ENCODE measurements at places on chromosomes 7 and 10.

- DNase-seq = no peak
Observed at GRCh38 chr7:116971869-116972268, 18.6 kb downstream of the ST7 start.

GRCh38 chr10:60086862-60087261 is 180.5 kb upstream of the CCDC6 start:
- no peak for DNase-seq

- no peak for DNase-seq
Observed at GRCh38 chr10:113687037-113687436, 7.3 kb downstream of the CASP7 start.

DNA sequence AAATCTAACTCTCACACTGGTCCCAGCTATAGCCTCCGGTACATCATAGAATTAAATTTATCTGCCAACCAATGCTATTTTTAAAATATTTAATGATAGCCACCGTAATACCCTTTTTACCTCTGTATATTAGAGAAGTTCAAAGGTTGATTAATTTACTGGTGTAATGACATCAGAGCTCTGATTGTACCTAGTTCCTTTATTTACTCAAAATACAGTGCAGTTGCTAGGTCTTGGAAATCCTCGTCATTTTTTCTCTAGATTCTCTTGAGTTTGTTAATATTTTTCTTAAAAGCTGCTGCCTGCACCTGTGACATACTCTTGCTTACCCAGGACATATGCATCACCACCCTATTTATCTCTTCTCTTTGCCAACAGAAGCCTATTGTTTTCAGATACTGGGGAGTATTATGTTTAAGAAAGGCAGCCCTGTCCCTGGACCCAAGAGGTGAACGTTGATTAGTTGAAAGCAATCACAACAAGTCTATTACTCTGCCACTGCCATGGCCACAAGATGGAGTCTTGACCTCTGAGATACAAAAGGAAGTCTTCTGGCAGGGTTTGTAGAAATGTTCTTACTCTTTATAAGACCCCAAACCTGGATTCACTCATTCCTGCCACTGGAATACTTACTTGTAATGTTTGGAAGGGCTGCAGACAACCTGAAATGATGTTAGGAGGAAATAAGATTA is 25.6 kb upstream of the TMEM26 start:
- DNase-seq = no peak

DNA sequence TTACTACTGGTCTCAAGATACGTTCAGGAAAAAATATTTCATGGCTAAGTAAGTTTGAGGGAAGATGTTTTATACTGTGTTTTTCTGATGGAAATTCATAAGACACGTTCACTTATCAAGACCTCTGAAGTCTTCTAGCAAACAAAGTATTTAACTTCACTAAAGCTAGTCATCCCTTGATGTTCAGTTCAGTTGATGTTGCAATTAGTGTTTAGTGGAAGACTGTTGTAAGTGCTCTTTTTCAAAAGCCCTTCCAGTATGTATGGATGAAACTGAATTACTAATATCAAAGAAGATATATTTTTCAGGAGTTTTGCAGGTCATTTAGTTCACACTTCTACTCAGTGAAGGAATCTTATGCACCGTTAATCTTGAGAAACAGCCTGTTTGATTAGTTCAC is 25.1 kb downstream of the CUL1 start:
- DNase-seq = peak; percentile 20

- no peak for DNase-seq
Observed at GRCh38 chr7:70632400-70632799, 499.5 kb upstream of the GALNT17 start.

GRCh38 chr10:72333112-72334015 is 21.4 kb downstream of the DNAJB12 start:
- no peak for DNase-seq

DNA sequence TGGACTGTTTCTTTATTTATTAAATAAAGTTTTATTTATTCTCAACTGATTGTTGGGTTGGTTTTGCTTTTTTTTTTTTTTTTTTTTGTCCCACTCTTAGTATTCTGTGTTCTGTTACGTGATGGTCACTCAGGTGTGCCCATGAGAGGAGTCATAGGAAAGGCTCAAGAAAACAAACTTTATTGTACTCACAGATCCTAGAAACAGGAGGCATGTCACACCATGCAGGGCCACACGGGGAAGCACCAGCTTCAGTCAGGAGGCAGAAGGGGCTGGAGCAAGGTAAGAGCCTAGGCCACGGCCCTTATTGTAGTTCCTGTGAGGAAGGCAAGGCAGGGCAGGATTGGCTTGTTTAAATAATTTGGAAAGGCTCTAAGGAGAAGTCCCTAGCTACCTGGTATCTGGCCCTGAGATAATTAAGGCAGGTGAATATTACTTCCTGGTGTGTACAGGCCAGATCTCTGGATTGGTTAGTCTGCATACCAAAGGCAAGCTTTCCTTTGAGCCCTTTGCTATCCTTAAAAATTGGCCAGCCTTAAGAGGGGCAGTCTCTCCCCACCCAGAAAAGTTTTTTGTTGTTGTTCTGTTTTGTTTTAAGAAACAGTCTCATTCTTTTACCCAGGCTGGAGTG is 8.3 kb downstream of the ATOH7 start:
- no peak for DNase-seq

DNA sequence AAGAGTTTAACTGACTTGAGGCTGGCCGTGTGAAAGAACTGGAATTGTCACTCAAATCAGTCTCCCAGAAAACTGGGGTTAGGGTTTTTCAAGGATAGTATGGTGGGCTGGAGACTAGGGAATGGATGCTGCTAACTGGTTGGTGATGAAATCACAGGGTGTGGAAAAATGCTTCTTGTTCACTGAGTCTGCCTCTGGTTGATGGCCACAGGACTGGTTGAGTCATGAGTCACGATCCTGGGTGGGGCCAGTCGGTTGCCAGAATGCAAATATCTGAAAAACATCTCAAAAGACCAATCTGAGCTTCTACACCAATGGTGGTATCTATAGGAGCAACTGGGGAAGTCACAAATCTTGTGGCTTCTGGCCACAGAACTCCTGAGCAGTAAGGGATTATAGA is 16.3 kb upstream of the BAMBI start:
- no peak for DNase-seq

DNA sequence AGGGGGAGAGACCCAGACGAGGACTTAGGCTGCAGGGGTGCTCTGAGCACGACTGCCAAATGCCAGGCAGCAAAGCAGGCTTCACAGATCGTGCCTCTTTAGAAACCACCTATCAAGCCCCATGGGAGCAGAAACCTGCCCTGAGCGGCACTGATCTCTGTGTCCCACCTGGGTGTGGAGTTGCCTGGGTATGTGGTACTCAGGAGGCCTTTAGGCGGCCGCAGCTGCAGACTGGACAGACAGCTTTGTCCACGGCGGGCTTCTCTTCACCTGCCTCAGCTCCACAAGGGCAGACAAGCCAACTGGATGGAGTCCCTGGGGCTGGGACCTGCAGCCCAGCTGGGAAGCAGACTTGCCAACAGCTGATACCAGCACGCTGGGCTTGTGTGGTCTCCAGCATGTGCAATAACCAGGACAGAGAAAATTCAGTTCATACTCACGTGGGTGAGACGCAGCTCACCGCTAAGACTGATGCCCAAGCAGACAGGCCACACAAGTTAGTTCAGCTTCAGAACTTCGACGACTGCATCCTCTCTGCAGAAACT is 163.2 kb downstream of the EBF3 start:
- DNase-seq = no peak

DNA sequence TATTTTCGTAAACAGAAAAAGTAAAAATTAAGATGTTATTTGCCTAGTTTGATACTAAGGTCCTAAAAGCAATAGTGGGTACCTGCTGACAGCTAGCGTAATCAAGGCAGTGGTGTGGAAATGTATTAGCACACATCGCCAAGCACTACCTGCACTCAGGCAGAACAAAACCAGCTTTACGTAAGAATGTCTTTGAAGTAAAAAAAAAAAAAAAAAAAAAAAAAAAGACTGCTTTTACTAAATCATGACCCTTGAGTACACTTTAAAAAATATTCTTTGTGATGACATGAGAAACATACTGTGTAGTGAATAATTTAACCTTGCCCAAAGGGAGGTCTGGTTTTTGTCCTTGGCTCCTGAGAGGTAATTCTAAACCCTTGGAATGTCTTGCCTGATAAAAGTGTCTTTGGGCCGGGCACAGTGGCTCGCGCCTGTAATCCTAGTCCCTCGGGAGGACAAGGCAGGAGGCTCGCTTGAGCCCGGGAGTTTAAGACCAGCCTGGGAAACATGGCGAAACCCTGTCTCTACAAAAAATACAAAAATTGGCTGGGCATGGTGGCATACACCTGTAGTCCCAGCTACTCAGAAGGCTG is 12.7 kb downstream of the XRCC2 start:
- DNase-seq = no peak

DNA sequence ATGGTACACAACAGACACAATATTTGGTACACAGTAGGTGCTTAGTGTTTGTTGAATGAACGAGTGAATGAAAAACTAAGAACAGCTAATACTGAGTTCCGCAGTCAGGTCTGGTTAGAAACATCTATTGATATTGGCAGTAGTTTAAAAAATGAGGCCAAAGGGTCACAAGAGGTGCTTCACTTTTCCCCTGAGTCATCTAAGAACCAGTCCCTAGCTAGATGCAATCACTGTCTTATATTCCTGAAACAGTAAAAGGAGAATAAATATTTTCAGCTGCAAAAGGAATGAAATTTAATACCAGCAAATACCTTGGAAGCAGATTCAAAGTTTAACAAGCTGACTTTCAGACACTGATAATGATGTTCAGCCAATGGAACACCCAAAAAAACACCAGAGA is 54.5 kb downstream of the SCRN1 start:
- DNase-seq = no peak

DNA sequence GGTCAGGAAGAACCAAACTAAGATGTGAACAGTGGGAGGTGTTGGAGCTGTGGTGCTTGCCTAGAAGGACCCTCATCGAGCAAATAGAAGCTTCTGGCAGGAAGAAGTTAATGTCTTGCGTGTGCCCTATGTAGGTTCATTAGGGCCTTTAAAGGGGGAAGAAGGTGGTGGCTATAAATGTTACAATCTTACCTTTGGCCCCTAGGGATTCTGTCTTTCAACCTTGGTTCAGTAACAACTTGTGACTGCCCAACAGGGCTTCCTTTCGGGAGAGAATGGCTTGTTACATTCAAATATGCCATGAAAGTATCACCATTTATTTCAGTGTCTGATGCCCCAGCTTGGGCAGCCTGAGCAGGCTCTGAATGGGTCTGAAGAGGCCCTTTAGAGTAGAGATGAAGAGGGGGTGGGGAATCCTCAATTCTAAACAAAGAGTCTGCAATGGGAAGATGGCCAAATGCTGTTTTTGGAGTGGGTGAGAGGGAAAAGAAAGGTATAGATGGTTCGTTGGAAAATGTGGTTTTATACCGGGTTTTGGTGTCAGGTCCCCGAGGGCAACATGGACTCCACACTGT is 108.0 kb downstream of the TCF7L2 start:
- DNase-seq = no peak

DNA sequence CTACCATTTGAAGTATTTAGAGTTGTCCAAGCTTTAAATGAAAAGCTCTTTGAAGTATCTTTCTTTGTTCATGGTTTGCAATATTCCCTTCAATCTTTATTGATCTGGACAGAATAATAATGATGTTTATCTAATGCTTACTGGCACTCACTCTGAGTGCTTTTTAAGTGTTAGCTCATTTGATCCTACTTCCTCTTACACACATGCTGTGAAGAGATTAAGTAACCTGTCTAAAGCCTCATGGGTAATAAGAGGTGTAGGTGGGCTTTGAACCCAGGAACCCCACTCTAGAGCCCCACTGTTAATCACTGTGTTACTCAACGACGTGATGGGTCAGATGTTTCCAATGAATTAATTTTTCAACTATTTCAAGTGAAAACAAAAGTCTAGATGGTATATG is 31.1 kb upstream of the ADD3 start:
- DNase-seq = no peak

DNA sequence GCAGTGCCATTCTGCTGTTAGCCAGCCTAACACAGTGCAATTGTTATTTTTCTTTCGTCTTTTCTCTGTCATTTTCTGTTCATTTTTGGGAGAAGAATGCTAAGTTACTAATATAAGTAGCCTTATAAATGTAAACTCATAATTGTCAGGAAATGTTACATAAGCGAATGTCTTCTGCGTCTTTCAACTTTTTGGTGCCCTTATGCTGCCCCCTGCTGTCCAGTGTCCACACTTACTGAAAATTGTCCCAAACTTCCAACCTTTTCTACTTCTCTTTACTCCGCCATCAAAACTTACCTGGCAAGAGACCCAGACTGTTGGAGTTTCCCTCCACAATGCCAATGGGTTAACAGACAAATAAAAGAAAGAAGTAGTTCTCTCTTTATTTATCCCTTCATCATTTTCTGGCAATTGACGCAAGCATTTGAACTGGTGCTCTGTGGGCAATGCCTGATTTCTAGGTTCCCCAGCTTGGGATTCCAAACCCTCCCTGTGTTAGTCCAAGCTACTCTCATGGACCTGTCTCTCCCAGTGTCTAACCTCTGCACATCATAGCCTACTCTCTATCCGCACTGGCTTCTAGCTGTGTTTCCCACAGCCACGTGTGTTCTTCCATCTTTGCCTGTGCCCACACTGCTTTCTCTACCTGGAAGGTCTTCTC is 21.0 kb upstream of the EPC1 start:
- DNase-seq = peak; percentile 50

GRCh38 chr10:58666024-58666423 is 153.4 kb downstream of the BICC1 start:
- DNase-seq = no peak

GRCh38 chr7:33751443-33751842 is 153.9 kb upstream of the BMPER start:
- DNase-seq = no peak

GRCh38 chr7:42010751-42011150 is 226.3 kb downstream of the GLI3 start:
- no peak for DNase-seq

- peak; percentile 52 for DNase-seq
Observed at GRCh38 chr10:8114741-8115617, 60.5 kb downstream of the GATA3 start.

DNA sequence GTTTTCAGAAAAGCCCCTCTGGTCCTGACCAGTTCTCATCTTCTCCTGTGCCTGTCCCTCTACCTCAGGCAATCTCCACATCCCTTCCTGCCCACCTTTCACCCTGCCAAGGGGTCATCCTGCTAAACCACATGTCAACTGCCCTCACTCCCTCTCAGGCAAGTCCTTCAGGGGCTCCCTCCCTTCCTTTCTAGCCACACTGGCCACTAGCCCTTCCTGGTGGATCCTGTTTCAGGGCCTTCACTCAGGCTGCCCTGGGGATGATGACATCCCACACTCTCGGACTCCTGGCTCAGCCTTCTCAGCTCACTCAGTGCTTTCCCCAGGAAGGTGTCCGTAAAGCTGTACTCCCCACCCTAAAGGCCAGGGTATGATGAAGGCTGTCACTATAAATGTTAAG is 13.4 kb downstream of the STEAP1B start:
- DNase-seq = no peak

DNA sequence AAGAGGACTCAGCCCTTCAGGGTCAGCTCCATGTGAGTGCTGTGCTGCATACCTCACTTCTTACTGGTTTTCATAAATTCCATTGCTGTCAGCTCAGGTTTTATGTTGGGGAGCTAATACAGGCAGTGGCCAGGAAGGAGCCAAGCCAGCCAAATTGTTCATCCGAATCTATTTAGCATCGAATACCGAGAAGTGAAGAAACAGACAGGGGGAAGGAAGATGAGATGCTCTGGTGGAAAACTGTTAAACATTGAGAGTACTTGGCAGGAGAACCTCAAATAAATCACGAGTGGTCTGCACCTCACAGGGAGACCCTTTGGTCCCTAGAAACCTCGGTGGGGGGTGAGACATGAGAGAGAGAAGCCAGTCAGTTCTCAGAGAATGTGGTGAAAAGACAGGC is 196.0 kb upstream of the TMEM72 start:
- no peak for DNase-seq
